ENCODE measurements at places on chromosomes 12 and 14.

GRCh38 chr12:54384591-54385041 lies at the start of gene ZNF385A:
Gene ZNF385A (minus strand): TSS chr12:54384733. CDS start chr12:54384514, 219 bp downstream.
- peak; percentile 77 for DNase-seq

DNA sequence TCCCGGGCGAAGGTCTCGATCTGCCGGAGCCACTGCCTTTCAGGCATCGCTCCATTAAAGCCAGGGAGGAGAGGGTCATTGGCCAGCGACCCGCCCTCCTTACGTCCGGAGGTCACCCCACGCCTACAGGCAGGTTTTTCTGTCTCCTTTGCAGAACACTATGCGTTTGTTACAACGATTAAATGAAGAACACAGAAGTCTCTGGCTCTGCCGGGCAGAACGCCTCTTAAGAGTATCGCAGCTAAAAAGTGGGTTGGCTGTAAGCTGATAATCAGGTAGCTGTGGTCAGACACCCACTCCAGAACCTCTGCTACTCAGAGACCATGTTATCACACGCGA lies 15.0 kb downstream of the OTX2 start:
- no peak for DNase-seq

GRCh38 chr14:64550621-64551333 lies 1.0 kb downstream of the PPP1R36 start:
- no peak for DNase-seq

DNA sequence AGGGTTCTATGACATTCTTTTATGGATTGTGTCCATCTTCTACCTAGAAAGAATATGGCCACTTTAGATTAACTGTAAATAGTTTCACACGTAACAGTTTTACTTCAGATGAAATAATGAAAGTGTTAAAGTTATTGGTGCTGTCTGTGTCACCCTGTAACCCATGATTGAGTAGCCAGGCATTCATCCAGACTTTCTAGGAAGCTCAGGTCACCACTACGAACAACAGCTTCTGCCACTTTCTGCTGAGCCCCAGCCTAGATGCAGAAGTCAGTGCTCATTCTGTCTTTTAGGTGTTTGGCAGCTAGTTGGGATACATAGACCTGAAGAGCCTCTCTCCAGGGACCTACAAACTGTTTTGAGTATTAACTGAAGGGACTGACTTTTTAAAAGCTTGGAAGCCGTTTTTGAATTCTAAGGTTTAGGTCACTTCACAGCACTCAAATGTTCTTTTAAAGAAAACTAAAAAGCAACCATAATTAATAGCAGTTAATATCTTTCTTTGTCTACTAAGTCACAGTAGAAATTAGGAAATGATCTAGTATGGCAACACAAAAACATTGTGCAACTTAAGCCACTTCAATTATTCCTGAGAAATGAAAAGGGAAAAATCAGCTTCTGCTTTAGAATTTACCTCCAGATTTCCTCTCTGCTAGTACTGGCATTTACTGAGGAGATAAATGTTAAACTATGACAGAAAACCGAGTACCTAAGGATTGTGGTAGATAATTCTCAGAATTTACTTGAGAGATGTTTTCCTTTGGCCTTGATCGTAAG lies 266.9 kb downstream of the CCDC91 start:
- no peak for DNase-seq

- no peak for DNase-seq
Measured at GRCh38 chr12:120970310-120970709, 8.0 kb upstream of the HNF1A start.

DNA sequence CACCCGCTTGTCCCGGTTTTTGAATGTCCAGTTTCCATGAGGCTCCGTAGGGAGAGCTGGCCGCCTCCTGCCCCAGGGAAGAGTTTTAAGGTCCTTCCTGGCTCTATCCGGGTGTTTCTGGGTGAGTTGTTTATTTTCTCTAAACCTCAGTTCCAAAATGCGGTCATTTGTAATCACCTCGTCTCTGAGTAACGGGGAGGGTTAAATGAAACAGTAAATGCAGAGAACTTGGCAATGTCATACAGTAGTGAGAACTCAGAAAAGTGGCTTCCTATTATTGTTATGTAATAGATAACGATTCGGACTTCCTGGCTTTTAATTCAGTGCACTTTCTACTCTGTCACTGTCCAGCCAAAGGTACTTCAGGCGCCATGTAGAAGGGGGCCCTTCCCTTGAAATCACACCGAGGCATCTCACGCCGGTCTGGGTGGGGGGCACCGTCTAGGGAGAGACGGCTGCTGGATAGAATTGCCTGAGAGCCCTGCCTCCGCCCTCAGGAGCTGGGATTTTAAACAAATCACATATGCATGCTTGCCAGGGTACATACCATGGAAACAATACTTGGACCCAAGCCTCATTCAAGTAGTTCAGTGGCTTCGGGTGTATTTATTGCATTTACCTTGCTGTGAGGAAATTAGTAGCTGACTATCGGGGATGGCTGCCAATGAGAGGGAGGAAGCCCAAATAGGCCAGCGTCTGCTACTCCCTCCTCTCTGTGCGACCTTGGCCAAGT lies 26.4 kb downstream of the NOS1 start:
- no peak for DNase-seq

DNA sequence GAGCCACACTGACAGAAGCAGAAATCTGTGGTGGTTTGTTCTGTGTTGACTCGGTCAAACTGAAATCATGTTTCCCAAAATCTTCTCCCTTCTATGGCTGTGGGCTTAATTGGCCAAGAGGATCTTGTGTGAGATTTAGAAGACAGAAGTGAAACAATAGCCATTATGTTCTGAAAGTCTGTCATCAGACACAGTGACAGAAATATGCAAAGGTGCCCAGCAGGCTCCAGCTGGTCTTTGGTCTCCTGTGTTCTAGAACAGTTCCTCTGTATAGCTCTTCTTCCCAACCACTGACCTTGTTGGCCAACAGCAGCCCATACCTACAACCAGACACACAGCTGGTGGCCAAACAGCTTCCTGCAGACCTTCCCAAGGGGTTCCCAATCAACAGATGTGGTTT lies 25.0 kb upstream of the COCH start:
- no peak for DNase-seq

- no peak for DNase-seq
Measured at GRCh38 chr12:31944299-31944698, 14.9 kb upstream of the RESF1 start.

GRCh38 chr12:48967991-48968390 lies 3.5 kb downstream of the WNT10B start:
- no peak for DNase-seq

DNA sequence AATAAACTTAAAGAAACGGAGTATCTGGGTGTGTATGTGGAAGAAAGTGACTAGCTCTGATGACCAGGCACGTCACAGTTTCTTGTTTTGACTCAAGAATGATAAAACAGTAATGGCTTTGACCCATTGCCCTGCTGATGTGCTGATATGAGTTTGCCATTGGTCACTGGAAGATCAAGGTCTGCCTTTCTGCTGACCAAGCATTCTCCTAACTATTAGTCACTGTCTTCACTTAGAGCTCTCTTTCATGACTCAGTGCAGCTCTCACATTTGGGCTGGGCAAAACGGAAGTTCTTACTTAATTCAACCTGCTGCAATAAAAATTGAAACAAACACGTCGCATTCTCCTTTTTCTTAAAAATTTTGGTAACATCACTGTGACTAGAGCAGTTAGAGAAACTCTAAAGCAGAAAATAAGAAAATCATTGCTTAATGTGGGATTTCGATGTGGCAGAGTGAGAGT lies 366.7 kb downstream of the BTG1 start:
- DNase-seq, result no peak

DNA sequence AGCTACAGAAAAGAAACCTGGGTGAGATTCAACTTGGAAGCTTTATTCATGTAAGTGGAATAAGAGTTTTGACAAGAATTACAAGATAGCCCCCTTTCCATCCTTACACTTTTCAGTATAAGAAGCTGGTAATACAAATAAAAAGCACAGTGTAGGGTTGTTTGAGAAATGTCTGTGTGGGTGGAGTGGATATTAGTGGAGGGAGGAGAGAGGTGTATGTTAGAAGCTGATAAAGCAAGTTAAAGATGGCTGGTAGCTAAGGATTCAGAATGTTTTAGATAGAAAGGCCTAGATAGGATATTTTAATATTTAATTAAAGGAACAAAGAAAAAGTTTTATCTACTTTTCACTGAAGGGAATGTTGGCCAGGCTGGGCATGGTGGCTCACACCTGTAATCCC lies 12.5 kb downstream of the CFAP54 start:
- no peak for DNase-seq

Measured in bone marrow (tissue), 2 donors.